Retinal pigment epithelial cell (primary cell): ENCODE measurements at places on chromosomes 6 and 20.

GRCh38 chr6:38323216-38323615, 316.5 kb downstream of the BTBD9 start:
- no peak for DNase-seq

DNA sequence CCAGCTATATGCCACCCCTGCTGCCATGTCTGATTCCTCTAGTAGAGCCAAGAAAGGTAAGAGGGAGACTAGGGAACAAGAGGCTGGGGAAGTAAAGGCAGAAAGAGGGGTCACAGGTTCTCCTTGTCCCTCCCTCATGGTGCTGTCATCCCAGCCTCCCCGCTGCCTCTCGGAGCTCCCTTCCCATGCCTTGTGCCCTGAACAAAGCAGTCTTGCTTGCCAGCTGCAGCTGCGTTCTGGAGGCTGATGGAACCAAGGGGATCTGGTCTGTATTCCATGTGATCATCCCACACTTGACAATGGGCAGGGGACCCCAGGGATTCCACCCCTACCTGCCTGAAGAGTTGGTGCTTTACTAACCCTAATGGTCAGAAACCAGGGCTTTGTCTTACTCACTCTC, 61.4 kb downstream of the DAAM2 start:
- DNase-seq: no peak

GRCh38 chr20:45958593-45958992, 13.4 kb downstream of the ZNF335 start:
- DNase-seq: no peak

DNA sequence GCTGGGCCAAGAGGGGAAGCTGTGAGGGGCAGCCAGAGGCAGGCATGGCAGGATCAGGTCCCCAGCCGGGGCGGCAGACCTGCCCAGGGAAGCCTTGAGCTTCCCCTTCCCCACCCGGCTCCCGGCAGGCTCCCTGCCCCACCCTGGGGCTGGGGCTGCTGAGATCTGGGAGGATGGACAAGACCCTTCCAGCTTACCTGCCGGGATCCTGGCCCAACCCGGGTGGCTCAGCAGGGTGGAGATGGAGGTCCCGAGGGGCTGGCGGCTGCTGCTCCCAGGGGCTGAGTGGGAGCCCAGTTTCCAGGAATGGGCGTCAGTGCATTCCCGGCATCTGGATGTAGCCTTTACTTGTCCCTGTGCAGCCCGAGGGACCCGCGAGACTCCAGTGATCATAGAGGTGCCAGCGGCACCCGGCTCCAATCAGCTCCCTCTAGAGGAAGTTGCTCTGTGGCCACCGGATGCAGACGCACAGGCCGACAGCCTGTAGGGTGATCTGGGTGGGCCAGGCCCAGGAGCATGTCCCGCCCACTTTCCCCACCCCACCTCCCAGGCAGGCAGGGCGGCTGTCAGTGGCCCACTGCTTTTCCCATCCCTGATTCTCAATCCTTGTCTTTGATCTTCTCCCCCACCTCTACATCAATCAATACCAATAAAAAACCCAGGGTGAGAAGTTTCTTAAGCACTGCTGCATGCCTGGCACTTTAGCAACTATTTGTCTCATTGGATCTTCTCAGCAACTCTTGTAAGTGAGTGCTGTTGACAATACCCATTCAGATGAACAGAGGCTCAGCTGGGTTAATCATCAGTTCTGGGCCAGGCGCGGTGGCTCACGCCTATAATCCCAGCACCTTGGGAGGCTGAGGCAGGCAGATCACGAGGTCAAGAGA, at the start of gene BAK1:
Gene BAK1, minus strand, starts transcription at position 449 of the 887 bp plus-strand sequence. CDS start 2,672 bp downstream, outside the sequence.
- peak; percentile 72 for DNase-seq

DNA sequence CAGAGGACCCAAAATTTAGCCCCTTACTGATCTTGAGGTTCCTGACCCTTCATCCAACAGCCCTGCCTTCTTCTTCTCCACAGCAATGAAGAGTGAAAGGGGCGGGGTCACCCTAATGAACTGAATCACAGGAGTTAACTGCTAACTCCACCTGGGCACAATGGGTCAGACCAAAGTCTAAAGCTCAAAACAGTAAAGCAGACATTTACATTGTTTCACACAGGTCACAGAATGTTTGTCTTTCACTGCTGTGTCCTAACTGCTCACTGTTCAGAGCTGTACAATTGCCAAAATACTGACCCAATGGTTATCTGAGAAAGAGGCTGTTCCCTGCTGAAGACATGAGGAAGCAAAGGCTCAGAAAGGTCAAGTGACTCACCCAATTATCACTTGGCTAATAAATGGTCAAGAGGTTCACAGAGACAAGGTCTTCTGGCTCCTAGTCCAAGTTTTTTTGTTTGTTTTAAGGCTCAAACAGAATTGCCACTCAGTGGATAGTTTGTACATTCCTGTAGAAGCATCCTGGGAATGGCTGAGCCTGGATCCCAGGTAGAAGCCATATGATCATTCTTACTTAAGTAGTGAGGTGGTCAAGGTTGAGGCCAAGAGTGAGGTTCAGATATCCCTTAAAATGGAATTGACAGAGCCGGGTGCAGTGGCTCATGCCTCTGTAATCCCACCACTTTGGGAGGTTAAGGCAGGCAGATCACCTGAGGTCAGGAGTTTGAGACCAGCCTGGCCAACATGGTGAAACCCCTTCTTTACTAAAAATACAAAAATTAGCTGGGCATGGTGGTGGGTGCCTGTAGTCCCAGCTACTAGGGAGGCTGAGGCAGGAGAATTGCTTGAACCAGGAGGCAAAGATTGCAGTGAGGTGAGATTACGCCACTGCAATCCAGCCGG, 35.1 kb upstream of the FAM83C start:
- no peak for DNase-seq

DNA sequence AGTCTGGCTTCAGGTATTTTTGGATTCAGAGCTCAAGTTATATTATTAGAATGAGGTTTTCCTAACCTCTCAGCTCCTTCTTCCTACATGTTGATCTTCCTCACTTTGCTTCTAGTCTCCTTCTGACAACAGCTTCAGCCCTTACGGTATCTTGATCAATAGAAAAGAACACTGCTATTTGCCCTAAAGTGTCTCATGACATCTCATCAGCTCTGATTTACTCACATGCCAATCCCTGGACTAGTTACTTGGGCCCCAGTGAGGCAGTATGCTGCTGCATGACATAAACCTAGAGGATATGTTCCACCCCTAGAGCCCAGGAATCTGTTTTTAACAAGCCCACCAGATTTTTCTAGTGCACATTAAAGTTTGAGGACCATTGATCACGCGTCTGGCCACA, 110.3 kb downstream of the UNC5CL start:
- DNase-seq: no peak

DNA sequence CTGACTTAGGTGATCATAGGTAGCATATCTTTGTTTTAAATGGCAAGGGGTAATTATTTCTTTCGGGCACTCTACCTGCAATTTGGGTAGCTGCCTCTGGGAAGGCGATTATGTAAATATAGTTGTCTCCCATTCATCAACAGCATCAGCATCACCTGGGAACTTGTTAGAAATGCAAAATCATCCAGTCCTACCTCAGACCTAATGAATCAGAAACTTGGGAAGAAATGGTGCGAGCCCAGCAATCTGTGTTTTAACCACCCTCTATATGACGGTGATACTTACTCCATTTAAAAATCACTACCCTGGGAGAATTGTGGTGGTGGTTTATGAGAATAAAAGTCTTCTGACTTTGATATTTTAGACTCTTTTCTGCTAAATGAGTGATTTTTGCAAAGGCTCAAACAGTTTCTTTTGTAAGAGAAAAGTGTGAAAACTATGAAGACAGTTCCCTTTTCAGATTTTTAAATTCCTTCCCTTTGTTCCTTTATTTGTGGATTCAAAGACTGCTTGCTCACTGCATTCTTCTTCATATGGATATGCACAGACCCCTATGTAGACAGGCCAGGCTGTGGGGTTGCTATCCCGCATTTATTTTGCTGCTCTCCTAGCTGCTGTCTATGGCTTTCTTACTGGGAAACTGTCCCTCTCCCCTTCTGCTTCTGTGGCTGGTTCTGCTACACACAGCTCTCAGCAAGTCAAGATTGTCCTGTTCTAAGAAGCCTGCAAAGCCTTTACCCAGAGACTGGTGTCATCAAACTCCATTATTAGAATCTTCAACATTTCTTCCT, 365.3 kb downstream of the RNF144B start:
- DNase-seq: no peak

DNA sequence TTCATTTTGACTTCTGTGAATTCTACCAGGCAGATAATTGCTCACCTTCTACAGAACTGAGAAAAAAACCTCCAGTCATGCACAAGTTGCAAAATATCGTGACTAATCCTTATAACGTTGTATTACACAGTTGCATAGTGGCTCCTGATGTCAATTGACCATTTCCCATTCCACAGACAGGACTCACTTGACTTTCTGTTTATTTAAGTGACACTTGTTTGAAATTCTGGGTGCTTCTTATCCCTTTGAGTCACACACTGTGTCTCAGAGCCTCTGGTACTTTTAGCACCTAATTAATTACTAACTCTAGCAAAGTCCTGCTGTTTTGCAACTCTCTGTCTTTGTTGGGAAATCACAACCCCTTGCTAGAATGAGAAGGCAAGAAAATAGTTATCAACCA, 16.2 kb upstream of the RSPO3 start:
- DNase-seq: peak; percentile 29

DNA sequence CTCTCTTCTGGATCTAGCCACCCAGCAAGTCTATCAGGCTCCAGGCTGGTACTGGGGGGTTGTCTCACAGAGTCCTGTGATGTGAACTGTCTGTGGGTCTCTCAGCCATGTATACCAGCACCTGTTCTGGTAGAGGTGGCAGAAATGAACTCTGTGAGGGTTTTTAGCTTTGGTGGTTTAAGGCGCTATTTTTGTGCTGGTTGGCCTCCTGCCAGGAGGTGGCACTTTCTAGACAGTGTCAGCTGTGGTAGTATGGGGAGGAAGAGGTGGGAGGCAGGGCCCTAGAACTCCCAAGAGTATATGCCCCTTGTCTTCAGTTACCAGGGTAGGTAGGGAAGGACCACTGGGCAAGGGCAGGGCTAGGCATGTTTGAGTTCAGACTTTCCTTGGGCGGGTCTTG, 75.8 kb downstream of the SNAP91 start:
- DNase-seq: no peak

GRCh38 chr6:75377386-75377785, 92.8 kb upstream of the TMEM30A start:
- DNase-seq: no peak

DNA sequence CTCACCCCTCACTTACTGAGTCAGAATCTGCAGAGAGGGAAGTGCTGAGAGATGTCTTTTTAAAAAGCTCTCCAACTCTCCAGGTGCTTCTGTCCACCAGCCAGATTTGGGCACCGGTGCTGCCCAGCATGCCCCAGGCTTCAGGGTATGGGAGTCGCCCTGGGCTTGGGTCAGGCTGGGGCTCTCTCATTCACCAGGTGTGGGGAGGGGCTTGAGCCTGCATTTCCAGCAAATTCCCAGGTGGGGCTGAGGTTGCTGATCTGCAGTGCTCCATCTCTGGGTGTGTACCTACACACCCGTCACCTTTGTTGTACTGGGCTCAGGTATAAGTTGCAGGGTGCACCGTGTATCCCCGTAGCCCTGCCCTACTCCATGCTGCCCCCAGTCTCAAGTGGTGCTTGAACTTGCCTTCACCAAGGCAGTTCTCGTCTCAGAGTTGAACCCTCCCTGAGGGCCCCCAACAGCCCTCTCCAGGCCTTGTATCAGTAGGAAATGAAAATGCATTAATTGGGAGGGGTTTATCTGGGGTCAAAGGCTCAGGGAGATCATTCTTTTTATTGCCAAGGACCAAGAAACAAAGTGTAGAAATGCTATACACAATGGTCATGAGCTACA, 23.5 kb downstream of the PPP1R3G start:
- DNase-seq: no peak

DNA sequence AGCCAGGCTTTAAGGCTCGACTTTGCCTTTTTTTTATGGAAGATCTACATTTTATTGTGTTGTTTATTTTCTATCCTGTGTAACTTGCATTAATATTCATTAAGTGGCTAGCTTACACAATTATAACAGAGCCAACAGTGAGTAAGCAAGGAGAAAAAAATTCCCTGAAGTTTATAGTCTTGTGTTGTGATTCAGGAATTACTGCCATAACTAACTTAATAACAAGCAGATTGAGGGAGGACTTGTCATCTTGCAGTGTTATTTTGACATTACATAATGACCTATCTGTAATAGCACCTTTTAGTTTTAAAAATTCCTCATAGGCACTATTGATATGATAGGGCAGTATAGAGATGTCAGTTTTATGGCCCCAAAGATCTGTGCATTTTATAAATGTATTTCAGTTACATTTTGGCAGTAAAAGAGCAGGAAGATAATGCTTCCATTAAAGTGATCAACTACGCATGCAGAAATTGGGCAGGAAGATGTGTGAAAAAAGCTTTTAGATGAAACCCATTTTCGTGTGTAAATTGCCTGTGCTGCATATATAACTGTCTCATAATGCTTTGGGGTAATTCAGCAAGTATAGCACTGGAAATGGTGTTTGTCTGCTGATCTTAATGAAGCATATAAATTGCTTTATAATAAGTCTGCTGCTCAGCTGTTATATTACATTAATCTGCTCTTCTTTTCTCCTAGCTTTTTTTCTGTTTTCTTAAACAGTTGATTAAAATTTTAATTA, 123.0 kb downstream of the SMAP1 start:
- no peak for DNase-seq

- DNase-seq: no peak
These were observed 212.5 kb downstream of the FOXA2 start for GRCh38 chr20:22371843-22372242.

- no peak for DNase-seq
These were observed 32.7 kb upstream of the KATNA1 start for GRCh38 chr6:149681209-149681608.

DNA sequence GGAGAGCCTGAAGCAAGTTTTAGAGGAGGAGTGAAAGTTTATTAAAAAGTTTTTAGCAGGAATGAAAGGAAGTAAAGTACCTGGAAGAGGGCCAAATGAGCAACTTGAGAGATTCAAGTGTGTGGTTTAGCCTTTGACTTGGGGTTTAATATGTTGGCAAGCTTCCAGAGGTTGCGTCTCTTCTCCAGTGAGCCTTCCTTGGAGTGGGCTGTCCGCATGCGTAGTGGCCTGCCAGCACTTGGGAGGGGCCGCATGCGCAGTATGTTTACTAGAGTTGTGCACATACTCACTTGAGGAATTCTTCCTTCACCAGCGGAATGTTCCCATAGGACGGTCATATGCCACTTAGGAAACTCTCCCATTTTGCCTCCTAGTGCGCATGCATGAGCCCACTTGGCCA, 235.2 kb downstream of the ALDH8A1 start:
- DNase-seq: peak; percentile 50

- DNase-seq: no peak
These were observed 49.4 kb upstream of the ARMC2 start for GRCh38 chr6:108798670-108799353.

GRCh38 chr20:47962286-47962963, 177.1 kb upstream of the SULF2 start:
- DNase-seq: no peak

- DNase-seq: peak; percentile 4
These were observed 802.9 kb downstream of the MAFB start for GRCh38 chr20:39885975-39886649.

DNA sequence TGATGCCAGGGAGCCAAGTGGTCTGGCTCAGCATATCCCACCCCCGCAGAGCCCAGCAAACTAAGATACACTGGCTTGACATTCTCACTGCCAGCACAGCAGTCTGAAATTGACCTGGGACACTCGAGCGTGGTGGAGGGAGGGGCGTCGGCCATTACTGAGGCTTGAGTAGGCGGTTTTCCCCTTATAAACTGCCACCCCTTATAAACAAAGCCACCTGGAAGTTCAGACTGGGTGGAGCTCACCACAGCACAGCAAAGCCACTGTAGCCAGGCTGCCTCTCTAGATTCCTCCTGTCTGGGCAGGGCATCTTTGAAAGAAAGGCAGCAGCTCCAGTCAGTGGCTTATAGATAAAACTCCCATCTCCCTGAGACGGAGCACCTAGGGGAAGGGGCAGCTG, 19.4 kb downstream of the TINAG start:
- DNase-seq: no peak
